Occipital lobe (tissue), 3 donors: ENCODE measurements at places on chromosomes 7 and 10.
A peak's percentile ranks its signal among the peaks of the same experiment; 100 is the strongest.

- DNase-seq: no peak
Observed at GRCh38 chr10:129467359-129468064, 471 bp downstream of the MGMT start.

DNA sequence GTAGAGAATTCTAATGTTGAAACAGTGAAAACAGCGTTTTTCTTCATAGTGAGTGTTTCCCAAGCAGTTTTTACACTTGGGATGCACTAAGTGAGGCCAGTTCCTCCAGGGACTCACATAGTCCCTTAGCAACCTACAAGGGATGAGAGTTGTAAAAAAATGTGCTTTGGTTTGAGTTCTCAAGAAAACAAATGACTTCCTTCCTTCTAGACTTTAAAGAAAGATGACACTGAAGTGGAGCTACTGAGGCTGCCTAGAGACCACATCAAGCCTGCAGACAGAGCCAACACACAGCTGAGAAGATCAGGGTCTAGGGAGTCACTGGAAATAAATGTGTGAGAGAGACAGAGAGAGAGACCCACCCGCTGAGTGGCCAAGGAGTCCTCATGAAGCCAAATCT, 264.4 kb downstream of the TNS3 start:
- no peak for DNase-seq

DNA sequence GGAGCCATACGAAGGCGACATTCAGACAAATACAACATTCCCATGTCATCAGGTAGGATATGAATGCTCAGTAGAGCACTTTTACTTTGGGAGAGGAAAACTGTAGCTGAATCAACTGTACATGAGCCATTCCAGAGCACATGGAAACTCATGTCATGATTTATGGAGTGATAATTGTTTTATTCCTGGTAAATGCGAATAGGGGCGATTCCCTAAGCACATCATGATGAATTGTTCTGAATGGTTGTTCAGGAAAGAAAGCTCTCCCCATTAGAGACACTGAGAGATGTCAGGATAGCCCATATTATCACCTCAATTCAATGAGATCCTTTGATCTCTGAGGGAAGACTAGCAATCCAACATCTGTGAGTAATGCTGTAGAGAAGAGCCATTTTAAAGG, 243.6 kb downstream of the FOXP2 start:
- no peak for DNase-seq

DNA sequence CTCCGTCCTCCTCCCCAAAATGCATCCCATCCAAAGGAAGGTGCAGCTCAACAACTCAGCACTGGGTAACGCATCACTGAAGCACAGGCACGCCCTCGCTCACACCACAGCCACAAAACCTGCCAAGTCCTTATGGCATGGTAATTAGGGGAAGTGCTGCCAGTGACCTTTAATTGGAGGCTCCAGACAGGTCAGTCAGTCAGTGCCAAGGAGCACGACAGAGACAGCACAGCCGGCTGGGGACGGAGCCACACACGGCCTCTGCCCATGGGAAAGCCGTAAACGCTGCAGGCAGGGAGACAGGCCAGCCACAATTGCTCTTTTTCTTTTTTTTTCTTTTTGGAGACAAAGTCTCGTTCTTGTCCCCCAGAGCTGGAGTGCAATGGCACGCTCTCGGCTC, 146.5 kb downstream of the MAD1L1 start:
- DNase-seq: no peak

GRCh38 chr10:79187121-79187940, 118.6 kb downstream of the ZMIZ1 start:
- DNase-seq: no peak

GRCh38 chr10:126638542-126638941, 32.0 kb downstream of the C10orf90 start:
- no peak for DNase-seq

GRCh38 chr7:28409716-28410627, 2.3 kb upstream of the CREB5 start:
- DNase-seq: peak; percentile 5

DNA sequence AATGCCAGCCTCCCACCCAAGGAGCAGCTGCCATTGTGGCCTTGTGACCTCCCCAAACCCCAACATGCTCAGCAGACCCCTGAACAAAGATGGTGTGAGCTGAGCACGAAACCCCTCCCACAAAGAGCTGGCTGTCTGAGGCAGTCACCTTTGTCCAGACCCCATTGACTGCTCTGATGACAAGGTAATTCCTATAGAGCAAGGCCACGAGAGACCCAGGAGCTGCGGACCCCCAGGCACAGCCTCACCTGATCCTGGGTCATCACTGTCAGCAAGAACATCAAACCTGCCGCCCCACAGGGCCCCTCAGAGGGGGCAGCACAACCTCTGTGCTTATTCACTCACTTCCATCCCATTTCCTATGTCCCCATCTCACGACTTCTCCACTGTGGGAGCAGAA, 102.6 kb downstream of the CPXM2 start:
- no peak for DNase-seq

GRCh38 chr10:12872577-12872976, 128.9 kb downstream of the CCDC3 start:
- no peak for DNase-seq

DNA sequence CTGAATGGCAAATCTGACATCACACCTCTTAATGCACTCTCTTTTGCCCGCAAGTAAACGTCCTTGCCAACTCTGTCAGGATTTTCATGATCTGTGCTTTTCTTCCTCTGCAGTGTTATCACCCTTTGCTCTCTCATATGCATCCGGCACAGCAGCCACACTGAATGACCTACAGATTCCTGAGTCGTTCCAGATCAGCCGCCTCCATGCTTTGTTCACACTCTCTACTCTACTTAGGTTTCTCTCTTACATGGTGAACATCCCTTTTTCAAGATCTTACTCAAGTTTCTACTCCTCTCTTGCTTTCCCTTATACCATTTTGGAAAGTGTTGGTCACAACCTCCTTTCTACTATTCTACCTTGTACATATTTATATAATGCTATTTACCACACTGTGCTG, 127.7 kb upstream of the AOAH start:
- DNase-seq: no peak

DNA sequence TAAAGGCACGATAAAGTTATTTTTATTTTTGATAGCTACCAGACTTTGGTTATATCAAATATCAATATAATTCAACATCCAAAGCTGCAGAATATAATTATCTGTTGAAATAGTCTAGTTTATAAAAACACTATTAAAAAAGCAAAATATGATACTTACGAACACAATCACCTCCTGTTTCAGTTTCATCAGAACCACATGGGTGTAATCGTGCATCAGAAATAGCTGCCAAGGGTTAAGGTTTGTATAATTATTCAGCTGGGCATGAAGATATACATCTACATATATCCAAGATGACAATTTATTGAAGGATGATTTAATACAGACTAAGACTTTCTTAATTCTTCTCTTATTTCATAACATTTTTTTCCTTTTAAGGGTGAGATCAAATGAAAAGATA, 20.3 kb downstream of the VWDE start:
- no peak for DNase-seq

- no peak for DNase-seq
Observed at GRCh38 chr7:141729020-141729419, 9.1 kb upstream of the SSBP1 start.

DNA sequence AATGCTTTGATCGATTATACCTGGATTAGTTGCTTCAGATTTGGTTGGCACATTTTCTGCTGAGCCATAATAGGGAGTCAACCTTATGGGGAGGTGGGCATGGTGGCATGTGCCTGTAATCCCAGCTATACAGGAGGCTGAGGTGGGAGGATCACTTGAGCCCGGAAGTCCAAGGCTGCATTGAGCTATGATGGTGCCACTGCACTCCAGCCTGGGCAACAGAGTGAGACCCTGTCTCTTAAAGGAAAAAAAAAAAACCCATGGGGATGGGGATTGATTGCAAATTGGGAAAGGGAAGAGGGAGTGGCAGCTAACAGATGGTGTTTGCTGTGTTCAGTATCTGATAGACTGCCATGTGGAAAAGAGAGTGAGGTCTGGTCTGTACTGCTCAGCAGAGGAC, 11.1 kb downstream of the STK17A start:
- no peak for DNase-seq

- no peak for DNase-seq
Observed at GRCh38 chr10:47388879-47389278, 4.8 kb upstream of the ZNF488 start.

DNA sequence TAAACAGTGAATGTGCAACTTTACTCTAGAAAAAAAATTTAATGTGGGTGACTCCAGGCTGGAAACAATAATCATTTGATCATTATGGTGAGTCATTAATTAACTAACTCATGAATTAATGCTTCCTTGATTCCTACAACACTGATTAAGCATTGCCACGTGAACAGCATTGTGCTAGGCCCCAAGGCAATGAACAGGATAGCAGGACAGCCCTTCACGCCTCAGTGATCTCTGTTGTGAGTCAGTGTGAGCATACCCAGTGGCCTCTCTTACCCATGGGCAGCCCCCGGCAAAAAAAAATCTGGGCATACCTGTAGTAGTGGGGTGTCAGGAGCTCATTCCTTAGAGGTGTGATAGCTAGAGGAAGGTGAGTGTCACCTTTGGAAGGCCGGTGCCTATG, 76.0 kb downstream of the DENND2A start:
- DNase-seq: no peak

- no peak for DNase-seq
Observed at GRCh38 chr7:124552217-124552616, 213.4 kb downstream of the GPR37 start.

DNA sequence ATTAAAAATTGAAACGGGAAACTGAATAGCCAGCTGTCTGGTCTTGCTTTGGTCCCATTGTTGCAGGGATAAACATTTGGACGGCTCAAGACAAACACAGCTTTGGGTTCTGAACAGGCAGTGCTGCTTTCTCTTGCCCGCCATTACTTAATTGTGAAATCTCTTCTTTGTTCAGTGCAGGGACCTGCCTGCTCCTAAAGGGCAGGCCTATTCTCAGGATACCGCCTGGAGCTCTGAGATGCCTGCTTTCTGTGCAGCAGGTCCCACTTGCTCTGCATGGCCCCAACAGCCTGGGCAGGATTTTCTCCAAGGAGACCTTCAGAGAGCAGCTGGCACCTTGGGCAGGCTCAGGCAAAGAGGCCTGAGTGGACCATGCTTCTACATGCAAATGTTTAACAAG, 237.6 kb downstream of the KCNMA1 start:
- DNase-seq: no peak

- no peak for DNase-seq
Observed at GRCh38 chr10:125479059-125479458, 203.9 kb downstream of the TEX36 start.

DNA sequence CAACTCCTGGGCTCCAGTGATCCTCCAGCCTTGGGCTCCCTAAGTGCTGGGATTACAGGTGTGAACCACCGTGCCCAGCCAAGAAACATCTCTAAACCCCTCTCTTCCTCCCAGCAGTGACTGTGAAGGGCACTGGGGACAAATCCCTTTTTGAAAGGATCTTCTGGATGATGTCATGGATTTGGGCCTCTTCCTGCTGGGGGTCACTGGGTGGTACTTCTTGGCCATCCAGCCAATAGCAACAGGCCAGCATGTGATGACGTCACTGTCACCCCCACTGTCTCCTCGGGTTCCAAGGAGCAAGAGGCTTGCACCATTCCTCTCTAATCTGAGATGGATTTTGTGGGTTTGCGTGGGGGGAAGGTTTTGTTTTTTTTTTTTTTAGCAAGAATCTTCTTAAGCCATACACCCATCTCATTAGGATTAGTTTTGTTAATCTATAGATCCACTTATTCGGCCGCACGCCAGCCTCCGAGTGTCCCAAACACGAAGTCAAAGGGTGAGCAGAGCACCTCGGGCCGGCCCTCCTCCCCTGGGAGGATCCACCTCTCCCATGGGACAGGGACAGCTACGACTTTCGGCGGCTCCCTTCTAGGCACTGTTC, 29.4 kb upstream of the TNRC18 start:
- DNase-seq: no peak

DNA sequence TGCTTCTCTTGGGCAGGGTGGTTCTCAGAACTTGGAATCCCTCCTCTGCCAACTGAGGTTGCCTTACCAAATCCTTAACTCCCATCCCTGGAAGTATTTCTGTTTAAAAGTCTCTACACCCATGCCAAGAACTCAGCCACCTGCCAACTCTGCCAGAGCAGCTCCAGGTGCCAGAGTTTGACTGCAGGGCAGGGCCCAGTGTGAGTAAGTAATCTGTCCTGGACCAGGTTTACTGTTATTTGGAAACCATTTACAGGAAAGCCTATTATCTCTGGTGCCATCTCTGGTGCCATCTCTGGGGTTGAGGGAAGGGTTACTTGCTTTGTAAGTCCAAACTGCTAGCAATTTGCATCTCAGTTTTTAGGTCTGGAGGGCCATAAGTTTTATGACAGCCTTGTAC, 2.5 kb downstream of the TSPAN15 start:
- no peak for DNase-seq

DNA sequence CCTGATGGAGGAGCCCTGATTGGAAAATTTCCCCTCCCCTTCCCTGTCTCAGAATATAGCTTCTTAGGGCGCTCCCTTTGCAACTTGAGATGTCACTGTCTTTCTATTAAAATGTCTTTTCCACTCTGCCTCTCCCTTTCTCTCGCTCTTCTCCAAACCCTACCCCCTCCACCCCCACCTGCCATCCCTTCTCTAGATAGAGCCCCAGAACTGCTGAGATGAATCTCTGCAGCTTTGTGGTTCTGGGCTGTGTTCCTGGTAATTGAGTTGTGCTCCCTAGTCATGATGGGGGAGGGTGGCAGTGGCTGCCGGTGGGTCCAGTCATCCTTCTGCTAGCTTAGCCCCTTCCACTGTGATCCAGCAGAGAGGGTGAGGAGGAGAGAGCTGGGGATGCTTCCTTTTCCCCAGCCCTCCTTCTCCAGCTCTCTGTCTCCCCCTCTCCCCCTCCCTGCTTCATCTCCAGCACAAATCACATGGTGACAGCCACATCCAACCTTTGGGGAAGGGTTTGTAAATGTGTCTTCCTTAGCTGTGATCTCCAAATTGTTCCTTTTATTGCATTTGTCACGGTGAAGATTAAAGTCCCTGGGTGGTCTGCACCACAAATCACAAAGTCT, 50.8 kb upstream of the BTRC start:
- DNase-seq: no peak

DNA sequence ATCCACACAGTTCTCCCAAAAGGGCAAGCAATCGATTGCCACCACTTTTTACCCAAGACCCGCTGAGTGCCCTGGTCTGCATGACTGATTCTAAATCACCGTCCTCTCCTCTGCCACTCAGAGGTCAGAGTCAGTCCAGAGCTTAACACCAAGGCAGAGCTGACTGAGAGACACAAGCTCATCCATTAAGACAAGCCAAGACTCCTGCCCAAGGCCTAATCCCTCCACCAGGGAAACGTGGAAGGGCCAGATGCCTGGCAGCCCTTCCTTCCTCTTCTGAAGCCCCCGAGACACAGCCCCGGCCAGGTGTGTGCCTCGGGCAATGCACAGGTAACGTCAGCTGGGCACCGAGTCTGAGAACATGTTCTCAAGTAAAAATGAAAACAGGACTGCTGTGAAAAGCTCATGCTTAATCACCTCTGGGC, 51.7 kb downstream of the DIP2C start:
- no peak for DNase-seq

- DNase-seq: peak; percentile 19
Observed at GRCh38 chr10:61900829-61901792, at the start of gene ARID5B. Gene ARID5B, plus strand, starts transcription at chr10:61901699. Its CDS starts 11 bp downstream, at chr10:61901710.
